ENCODE measurements at places on chromosomes 1 and 21.

- DNase-seq, result no peak
These were observed 5.1 kb downstream of the CD1D start for GRCh38 chr1:158185770-158186169.

GRCh38 chr1:66137235-66137634 is 344.5 kb downstream of the PDE4B start:
- no peak for DNase-seq

DNA sequence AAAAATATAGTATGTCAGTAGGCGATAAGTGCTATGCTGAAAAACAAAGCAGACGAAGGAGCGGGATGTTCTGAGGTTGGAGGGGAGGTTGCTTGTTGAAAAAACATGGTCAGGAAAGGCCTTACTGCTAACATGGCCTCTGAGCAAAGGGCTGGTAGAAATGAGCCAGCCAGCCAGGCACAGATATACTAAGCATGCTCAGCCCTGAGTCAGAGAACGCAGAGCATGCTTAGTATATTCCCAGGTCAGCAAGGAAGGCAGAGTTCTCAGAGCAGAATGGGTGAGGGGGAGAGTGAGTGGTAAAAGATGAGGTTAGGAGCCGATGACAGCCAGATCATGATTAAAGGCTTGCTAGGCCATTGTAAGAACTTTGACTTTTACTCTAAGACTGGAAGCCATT is 36.7 kb downstream of the ZBTB40 start:
- DNase-seq, result no peak

DNA sequence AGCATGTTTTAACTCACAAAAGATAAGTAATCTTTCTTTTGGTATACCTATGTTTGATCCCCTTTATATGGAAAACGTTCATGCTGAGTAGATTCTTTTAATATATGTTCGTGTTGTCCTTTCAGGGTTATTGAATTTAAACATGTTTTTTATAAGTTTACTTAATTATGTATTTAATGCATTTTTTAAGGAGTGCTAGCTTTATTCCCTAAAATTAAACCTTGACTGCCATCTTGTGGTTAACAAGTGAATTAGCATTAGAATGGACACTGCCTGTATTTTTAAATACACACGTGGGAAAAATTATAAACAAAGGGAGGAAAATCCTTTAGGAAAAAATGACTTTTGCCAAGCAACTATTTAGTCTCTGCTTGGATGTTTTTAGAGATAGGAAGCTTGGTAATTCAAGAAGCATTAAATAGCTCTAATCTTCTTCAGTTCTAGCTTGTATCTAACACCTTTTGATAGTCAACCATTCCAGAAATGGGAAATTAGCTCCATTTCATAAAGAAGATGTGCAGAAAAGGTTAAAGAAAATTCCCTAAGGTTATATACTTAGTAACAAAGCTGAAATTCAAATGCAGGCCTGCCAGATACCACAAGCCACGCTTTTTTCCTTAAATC is 43.0 kb downstream of the UBE2U start:
- DNase-seq, result no peak

- no peak for DNase-seq
These were observed 187.7 kb upstream of the USP24 start for GRCh38 chr1:55402671-55403464.

DNA sequence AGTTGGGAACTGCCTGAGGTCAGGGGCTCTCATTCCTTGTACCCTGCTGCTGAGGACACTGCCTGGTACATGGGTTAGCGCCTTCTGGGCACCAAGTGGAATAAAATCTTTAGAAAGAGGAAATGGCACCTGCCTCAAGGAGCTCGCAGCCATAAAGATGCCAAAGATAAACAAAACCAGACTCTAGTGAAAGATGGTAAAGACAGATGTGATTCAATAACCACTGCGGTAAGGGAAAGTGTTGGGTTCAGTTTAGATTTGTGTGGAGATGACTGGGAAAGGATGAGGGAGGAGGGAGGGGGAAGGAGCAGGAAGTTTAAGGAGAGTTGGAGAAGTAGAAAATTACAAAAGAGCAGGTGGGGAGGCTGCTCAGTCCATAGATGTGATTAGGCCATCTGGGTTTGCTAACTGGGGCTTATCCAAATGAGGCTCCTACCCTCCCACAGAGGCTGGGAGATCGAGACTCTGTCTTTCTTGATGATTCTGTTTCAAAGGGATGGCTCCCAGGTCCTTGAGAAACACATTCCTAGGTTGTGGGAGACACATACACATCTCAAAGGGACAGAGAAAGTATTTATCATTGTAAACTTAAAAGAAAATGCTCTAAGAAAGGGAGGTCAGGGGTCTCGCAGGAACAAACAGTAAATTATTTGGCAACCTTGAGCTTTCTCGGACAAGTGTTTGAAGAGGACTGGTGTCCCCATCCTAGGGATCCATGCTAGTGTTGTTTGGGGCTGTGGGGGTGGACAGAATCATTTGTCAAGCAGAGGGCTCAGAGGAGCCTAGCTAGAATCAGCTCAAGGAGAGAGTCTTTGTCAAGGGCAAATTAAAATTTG is 65.7 kb upstream of the MORC3 start:
- DNase-seq, result no peak

GRCh38 chr1:203629507-203630082 is 3.0 kb downstream of the ATP2B4 start:
- peak; percentile 60 for DNase-seq

DNA sequence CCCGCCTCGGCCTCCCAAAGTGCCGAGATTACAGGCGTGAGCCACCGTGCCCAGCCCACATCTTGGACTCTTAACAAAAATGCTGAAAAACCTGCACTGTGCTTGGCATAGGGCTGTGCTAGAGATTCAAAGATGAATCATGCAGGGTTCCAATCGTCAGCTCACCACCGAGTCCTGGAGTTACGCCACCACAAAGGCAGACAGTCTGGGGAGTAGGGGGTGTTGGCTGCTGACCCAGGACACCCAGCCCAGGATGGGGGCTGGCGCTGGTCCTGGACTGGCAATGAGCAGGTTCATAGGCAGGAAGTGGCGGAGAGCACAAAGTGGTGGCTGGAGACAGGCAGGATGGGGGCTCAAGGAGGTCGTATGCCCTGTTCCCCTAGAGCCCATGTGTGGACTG is 16.0 kb downstream of the PSRC1 start:
- no peak for DNase-seq

DNA sequence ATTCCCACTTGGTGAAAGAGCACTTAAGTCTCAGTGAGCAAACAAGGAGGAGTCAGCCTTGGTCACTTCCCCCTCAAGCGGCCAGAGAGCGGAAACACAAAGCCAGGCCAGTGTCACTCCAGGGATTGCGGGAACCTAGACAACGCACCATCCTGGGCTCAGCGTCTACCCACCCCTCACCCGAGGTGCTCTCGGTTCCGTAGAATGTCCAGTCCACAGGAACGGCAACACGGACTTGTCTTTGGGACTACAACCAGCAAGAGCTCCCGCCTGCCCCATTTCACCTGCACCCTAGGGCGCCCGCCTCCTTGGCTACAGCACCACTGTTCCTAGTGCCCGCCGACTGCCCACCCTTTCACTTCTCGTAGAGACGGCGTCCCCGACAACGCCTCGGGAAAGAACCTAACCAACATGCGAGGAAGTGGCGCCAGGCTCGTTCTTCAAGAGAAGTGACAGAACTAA is 509 bp downstream of the GDAP2 start:
- DNase-seq, result peak; percentile 62

DNA sequence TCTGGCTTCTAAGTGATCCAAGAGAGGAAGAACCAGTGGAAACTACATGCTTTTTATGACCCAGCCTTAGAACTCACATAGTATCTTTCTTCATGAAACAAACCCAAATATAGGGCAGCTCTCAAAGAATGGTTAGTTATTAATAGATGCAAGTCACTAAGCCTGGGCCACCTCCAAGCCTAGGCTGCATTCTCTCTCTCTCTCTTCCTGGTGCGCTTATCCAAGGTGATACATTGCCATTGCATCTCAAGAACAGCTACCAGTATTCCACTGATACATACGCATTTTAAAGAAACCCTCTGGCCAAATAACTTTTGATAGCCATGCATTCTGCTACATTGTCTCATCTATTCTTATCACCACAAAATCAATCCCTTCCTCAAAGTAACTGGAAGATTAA is 455.6 kb upstream of the ADGRL2 start:
- no peak for DNase-seq

GRCh38 chr1:40948741-40949443 is 30.6 kb upstream of the CTPS1 start:
- DNase-seq, result peak; percentile 60

DNA sequence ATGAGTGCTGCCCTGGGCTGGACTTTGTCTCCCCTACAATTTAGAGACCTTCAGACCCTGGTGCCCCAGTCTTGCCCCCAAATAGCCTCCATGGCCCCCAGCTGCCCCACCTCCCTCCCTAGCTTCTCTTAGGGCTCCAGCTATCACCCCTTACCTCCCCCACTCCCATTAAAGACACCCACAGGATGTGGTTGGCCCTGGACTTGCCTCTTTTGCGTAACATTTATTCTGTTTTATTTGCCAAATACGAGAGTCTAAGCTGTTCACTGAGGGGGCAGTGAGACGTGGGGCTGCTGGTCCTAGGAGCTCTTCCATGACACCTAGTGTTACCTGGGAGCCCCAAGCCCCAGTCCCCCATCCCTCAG is 4.5 kb downstream of the ZC3H12A start:
- DNase-seq, result no peak

- DNase-seq, result no peak
These were observed 30.5 kb downstream of the CAMTA1 start for GRCh38 chr1:6815726-6816125.

DNA sequence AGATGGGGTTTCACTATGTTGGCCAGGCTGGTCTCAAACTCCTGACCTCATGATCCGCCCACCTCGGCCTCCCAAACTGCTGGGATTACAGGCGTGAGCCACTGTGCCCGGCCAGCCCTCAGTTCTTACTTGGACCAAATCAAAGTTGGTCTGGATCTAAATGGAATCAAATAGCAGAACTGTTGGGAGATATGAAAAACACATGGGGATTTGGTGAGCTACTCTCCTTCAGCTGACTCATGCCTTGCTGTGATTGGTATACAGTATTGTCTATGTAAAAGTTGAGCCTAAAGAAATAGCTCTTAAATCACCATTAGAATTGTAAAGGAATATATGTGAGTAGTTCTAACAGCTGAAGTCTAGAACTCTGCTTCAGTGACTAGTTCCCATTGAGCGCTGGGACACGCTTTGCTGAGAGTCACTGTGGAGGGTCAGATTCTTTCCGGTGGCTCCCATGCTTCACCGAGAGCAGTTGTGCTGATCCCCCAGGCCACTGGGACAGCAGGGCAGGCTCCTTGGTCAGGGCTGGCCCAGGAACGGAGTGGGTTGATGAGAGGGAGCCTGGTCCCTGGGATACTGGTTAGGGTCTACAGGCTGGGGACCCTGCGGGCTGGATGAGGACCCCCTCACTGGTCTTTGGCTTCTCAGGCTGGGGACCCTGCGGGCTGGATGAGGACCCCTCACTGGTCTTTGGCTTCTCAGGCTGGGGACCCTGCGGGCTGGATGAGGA is 14.0 kb downstream of the PKNOX1 start:
- DNase-seq, result no peak

GRCh38 chr1:75423136-75423535 is 187.8 kb downstream of the SLC44A5 start:
- no peak for DNase-seq

DNA sequence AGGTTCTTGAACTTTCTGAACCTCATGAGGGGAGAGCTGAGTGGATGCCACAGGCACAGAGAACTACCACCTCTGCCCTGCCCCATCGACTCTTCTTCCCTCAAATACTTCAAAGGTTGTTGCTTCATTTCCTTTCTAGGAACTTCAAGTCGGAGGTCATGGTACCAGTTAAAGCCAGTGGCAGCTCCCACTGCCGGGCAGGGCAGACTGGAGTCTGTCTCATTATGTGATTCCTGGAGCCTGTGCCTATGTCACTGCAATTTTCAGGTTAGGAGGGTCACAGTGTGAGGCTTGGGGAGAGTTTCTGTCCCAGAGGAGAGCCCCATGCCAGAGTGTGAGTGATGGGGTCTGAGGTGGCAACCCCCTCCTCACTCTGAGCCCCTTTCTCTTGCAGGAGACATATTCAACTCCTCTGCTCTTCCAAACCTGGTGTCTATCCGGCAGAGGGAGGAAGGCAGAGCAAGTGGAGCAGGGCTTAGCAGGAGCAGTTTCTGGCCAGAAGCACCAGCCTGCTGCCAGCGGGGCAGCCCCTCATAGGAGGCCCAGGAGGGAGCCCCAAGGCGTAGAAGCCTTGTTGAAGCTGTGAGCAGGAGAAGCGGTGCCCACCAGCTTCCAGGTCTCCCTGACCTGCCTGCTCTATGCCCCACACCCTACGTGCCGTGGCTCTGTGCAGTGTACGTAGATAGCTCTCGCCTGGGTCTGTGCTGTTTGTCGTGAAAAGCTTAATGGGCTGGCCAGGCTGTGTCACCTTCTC is 29.3 kb downstream of the CAMK1G start:
- DNase-seq, result no peak

GRCh38 chr1:147337040-147337630 is 94.7 kb downstream of the CHD1L start:
- no peak for DNase-seq

DNA sequence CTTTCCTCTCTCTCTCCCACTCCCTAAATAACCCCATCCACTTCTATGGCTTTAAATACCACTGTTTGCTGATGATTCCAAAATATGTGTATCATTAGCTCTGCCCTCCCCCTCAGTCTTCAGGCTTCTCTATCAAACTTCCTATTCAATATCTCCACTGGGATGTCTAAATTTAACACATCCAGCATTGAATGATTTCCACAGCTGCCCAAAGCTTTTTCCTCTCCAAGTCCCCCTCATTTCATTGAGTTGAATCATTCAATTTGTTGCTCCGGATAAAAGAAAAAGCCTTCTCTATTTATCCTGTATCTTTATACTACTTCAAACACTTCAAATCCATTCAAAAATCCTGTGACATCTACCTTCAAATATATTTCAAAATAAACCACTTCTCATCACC is 225.0 kb downstream of the SEC16B start:
- DNase-seq, result no peak

Data from BE2C (cell line).